ENCODE measurements at places on chromosomes 5 and 9. TPM values are rescaled to one million over a fixed set of nuclear protein-coding genes. Genes with fewer than 3 reads are reported as not detected.

- H3K4me1 ChIP-seq, result no peaks in the 10 kb centered on the region
- no peaks in the 10 kb centered on the region for H3K36me3 ChIP-seq
- no peak overlapping the region for H3K4me3 ChIP-seq
Observed at GRCh38 chr5:115136294-115136693, 33.4 kb downstream of the TRIM36 start.

GRCh38 chr5:140631036-140631417 lies 1.9 kb downstream of the CD14 start:
- no peak overlapping the region for H3K4me3 ChIP-seq
- no peak overlapping the region for H3K27ac ChIP-seq
- no peaks in the 10 kb centered on the region for H3K4me1 ChIP-seq
- peaks cover 10% of the 10 kb centered on the region for H3K27me3 ChIP-seq

GRCh38 chr5:146520731-146521130 lies 4.7 kb upstream of the GPR151 start:
- H3K36me3 ChIP-seq, result no peaks in the 10 kb centered on the region
- H3K27ac ChIP-seq, result no peak overlapping the region
- H3K4me3 ChIP-seq, result no peak overlapping the region

GRCh38 chr9:4069457-4070153 lies 230.3 kb downstream of the GLIS3 start:
- DNase-seq, result no peak
- peaks cover 7% of the 10 kb centered on the region for H3K4me1 ChIP-seq
- no peak overlapping the region for H3K27ac ChIP-seq
- H3K36me3 ChIP-seq, result no peaks in the 10 kb centered on the region

DNA sequence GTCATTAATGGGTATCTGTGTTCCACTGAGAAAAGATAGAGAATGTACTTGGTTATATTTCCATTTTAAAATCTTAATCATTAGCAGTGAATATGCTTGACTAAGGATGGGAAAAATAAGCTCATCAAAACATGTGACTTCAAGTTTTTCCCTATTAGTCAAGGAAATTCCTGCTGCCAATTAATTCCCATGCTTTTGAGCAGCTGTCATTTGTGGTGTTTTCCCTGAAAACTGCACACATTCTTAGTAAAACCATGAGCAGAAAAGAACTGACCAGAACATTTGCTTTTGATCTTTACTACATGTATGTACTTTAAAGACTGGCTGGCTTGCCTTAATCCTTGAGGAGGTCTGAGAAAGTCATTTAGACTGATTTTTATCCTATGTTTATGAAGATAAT lies 75.2 kb downstream of the AOPEP start:
- peaks cover 40% of the 10 kb centered on the region for H3K4me1 ChIP-seq
- peak overlapping the region; percentile 80 for H3K27ac ChIP-seq
- H3K36me3 ChIP-seq, result no peaks in the 10 kb centered on the region
- H3K4me3 ChIP-seq, result no peak overlapping the region

DNA sequence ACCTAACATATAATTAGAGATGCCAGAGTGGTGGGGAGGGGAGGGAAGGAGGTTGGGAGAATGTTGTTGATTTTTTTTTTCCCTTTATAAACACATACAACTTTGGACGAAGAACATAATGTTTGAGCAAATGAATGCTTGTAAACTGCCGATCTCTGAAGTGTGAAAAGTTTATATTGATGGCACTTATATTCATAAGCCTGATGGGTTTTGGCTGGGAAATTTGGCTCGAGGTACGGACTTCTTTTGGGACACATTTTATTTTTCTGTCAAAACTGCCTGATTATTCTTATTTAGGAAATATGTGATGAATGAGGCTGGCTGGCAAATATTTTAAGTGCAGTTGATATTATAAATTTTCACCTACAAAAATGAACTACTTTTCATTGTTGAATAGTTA lies 9.9 kb downstream of the DAPK1 start:
- peaks cover 2% of the 10 kb centered on the region for H3K27me3 ChIP-seq
- peaks cover 13% of the 10 kb centered on the region for H3K36me3 ChIP-seq
- DNase-seq, result no peak

GRCh38 chr9:93463638-93464248 lies 10.4 kb upstream of the FAM120AOS start:
- H3K36me3 ChIP-seq, result no peaks in the 10 kb centered on the region
- H3K27ac ChIP-seq, result no peak overlapping the region
- no peak for DNase-seq
- no peaks in the 10 kb centered on the region for H3K27me3 ChIP-seq

DNA sequence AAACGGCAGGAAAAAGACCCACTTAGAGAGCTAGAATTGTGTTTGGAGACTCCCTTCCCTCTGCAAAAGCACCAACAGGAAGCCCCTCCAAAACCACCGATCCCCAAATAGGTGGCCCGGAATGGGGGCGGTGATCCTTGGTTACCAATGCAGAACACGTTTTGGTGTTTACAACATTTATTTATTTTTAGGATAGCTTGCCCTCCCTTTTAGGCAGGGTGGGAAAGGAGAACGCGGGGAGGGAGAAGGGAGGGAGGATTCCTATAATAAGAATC lies 579 bp upstream of the NTRK2 start:
- peaks cover 7% of the 10 kb centered on the region for H3K27me3 ChIP-seq
- H3K36me3 ChIP-seq, result no peaks in the 10 kb centered on the region
- DNase-seq, result no peak
- peak overlapping the region; percentile 89 for H3K4me3 ChIP-seq
- H3K27ac ChIP-seq, result no peak overlapping the region

DNA sequence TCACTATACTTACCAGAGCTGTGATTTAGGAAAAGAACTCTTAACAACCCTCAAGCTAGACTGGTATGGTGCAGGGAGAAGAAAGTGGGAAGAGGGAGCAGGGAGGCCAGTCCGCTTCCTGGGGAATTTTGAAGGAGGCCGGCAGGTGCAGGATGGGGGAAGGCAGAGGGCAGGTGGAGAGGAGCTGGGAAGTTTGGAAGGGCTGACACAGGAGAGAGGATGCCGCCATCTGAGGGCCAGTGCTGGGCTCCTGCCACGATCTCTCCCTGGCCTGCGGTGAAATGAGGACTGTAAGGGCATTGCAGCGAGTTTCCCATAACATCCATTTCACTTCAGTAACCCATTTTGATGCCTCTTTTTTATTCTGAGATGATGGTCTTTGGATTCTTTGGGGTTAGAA lies 8.9 kb downstream of the DAB2IP start:
- DNase-seq, result no peak
- no peaks in the 10 kb centered on the region for H3K36me3 ChIP-seq
- no peaks in the 10 kb centered on the region for H3K4me1 ChIP-seq
- H3K27ac ChIP-seq, result no peak overlapping the region
- no peak overlapping the region for H3K4me3 ChIP-seq

DNA sequence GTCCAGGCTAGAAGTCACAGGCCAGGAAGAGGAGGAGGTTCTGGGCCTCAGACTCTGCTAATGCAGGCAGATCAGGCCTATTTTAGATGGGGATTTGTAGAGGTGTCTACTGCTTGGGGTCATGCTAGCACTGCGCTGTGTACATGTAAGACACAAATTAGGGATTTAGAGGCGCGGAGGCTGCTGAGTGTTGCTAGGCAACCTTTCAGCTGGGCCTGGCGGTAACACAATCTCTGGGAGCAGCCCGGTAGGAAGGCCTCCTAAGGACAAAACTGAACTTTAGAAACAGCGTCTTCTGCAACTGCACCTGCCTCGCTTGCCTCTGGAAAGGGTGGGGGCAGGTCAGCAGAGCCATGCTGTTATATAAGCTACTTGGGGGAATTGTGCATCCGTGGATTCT lies 147.9 kb downstream of the MACROH2A1 start:
- no peak overlapping the region for H3K4me3 ChIP-seq
- H3K27ac ChIP-seq, result no peak overlapping the region

DNA sequence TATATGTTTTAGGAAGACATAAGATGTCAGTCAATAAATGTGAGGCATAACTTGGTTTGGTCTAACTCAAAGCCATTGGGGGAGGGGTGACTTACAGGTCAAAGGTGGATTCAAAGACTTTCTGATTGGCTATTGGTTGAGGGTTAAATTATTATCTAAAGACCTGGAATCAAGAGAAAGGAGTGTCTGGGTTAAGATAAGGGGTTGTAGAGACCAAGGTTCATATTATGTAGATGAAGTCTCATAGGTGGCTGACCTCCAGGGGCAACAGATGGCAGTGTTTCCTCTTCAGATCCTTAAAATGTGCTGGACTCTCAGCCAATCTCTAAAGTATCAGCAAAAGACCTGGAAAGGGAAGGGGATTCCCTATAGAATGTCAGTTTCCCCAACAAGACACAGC lies 51.3 kb upstream of the MINAR2 start:
- no peaks in the 10 kb centered on the region for H3K36me3 ChIP-seq
- no peak overlapping the region for H3K4me3 ChIP-seq
- no peaks in the 10 kb centered on the region for H3K4me1 ChIP-seq
- no peaks in the 10 kb centered on the region for H3K27me3 ChIP-seq

DNA sequence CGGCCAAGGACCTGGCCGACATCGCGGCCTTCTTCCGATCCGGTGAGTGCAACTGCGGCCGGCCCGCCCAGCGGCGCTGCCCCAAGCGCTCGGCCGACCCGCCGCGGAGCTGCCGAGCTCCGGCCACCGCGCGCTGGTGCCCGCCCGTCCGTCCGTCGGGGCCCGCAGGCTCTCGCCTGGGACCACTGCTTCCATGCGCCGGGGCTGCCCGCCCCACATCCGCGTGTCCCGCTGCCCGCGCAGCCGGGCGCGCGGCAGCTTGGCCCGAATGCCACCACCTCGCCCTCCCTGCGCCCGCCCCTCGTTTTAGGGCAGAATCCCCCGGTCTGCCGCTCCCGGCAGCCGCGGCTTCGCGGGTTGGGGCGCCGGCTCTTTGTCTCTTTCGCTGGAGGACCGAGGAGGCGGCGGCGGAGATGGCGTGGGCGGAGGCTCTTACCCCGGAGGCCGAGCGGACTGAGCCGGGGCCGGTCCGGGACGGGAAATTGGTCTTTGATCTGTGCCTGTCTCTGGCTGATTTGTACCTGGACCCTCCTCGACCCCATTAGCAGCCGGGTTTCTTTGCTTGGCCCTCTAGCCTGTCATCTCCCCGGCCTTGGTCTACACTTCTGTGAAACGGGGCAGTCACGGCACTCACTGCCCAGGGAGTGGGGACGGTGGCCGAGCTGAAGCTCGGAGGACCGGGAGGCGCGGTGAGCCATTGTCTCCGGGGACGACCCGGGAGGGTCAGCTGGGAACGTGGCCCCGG lies 871 bp downstream of the TRIO start:
- H3K36me3 ChIP-seq, result peaks cover 9% of the 10 kb centered on the region
- peak overlapping the region; percentile 89 for H3K27ac ChIP-seq
- H3K4me1 ChIP-seq, result peaks cover 52% of the 10 kb centered on the region

DNA sequence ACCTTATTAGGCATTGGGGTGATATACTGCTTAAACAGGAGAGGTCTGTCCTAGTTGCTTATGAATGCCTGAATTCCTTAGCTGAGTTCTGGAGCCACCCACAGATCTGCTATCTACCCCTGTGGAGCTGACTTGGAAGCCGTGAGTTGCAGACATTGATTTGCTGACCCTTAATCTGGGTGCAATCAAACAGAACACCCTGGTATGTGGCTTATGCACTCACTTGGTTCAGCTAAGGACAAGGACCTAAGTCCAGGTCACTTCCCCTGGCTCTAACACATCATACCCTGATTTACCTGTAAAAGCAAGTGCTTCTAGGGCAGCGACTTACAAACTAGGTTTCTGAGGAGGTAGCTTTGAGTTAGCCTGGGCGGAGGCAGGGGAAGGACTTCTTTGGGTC lies 41.6 kb upstream of the TLR4 start:
- no peaks in the 10 kb centered on the region for H3K27me3 ChIP-seq
- no peaks in the 10 kb centered on the region for H3K4me1 ChIP-seq
- no peak for DNase-seq
- H3K36me3 ChIP-seq, result no peaks in the 10 kb centered on the region
- no peak overlapping the region for H3K27ac ChIP-seq

DNA sequence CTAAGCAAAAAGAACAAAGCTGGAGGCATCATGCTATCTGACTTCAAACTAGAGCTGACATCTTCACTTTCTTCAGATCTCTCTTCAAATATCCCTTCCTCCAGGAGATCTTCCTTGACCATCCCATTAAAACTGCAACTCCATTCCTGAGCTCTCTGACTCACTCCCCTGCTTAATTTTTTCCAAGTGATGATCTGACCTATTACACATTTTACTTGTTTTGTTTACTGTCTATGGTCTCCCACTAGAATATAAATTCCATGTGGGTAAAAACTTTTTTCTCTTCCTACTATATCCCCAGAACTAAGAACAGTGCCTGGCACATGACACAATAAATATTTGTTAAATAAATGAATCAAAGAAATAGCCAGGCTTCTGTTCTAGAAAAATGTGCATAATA lies 87.5 kb downstream of the SLIT3 start:
- no peak overlapping the region for H3K27ac ChIP-seq
- DNase-seq, result no peak
- H3K4me3 ChIP-seq, result no peak overlapping the region
- H3K36me3 ChIP-seq, result no peaks in the 10 kb centered on the region
- no peaks in the 10 kb centered on the region for H3K4me1 ChIP-seq
- peaks cover 4% of the 10 kb centered on the region for H3K27me3 ChIP-seq

DNA sequence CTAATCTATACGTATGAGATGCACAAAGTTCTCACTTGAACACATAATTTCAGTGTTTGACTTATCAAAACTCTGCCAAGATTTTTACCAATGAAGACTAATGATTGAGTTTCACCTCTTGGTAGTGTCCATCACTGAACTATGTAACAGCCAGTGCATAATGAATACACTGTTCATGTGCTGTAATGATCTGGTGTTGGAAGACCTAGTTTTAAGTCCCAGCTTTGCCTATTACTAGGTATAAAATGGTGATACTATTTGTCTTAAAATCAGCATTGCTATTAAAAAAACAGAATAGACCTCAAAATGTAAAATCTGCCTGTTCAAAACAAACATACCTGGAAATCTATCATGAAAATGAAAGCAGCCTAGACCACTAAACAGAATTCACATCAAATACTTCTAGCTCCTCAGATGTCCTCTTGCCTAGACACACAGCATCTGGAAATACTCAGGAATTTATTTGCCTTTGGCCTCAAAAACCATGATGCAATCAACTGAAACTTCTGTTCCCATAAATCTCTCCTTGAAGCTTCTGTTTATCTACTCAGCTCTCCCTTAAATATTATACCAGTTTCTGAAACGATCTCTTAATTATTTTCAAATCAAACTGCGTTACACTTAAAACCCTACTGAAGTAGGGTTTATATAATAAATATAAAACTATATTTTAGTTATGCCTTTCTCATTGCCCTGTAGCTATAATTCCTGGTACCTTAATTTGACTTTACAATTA lies 38.1 kb downstream of the MRPS27 start:
- H3K4me3 ChIP-seq, result no peak overlapping the region
- H3K27ac ChIP-seq, result peak overlapping the region; percentile 76
- peaks cover 2% of the 10 kb centered on the region for H3K27me3 ChIP-seq
- H3K36me3 ChIP-seq, result no peaks in the 10 kb centered on the region
- H3K4me1 ChIP-seq, result peaks cover 10% of the 10 kb centered on the region

- H3K27ac ChIP-seq, result no peak overlapping the region
- DNase-seq, result no peak
- no peaks in the 10 kb centered on the region for H3K36me3 ChIP-seq
- no peak overlapping the region for H3K4me3 ChIP-seq
Observed at GRCh38 chr5:122095158-122095557, 17.1 kb upstream of the LOX start.

Gene FAM169A
- total RNA-seq, result 9.5 TPM

Gene LCNL1
- not detected for total RNA-seq

Gene PCDHA6
- 29.8 TPM for total RNA-seq

Gene UBLCP1
- 24.3 TPM for total RNA-seq

Gene UQCRQ
- 163 TPM for total RNA-seq

Gene FAM163B
- total RNA-seq, result 0.51 TPM

Gene DMRT3
- 1.7 TPM for total RNA-seq

Gene OR1J2
- total RNA-seq, result not detected

Measured in glutamatergic neuron (in vitro differentiated cells).